Cardiac muscle cell (in vitro differentiated cells and primary cell): ENCODE measurements at places on chromosomes 6 and 20. TPM values are rescaled to one million over a fixed set of nuclear protein-coding genes. Genes with fewer than 3 reads are reported as not detected.

The APOM gene
- 2.5 and 3.5 TPM in 2 replicates for polyA plus RNA-seq

The ISM1 gene
- polyA plus RNA-seq = 0.59 TPM in 1 of 2 replicates, not detected in the other

The LAMA2 gene
- polyA plus RNA-seq = 13.4 and 20.3 TPM in 2 replicates

The BCAS1 gene
- 0.27 TPM in 1 of 2 replicates, not detected in the other for polyA plus RNA-seq

The ENPP4 gene
- polyA plus RNA-seq = 5.8 and 7.2 TPM in 2 replicates

The AKAP7 gene
- 9.1 and 14.3 TPM in 2 replicates for polyA plus RNA-seq

The TMEM244 gene
- not detected in 2 replicates for polyA plus RNA-seq

The HTR1B gene
- 0.97 and 2.8 TPM in 2 replicates for polyA plus RNA-seq

The CTAGE9 gene
- not detected in 2 replicates for polyA plus RNA-seq

The PCK1 gene
- 0.64 TPM in 1 of 2 replicates, not detected in the other for polyA plus RNA-seq

The TFAP2C gene
- not detected in 2 replicates for polyA plus RNA-seq

The EFCAB8 gene
- polyA plus RNA-seq = 0.54 TPM in 1 of 2 replicates, not detected in the other

The VARS1 gene
- 51.5 and 63.9 TPM in 2 replicates for polyA plus RNA-seq

The SIRPD gene
- not detected in 2 replicates for polyA plus RNA-seq

The KCNK16 gene
- not detected in 2 replicates for polyA plus RNA-seq

The ANKRD6 gene
- polyA plus RNA-seq = 10.3 and 16.0 TPM in 2 replicates

The NXT1 gene
- polyA plus RNA-seq = 29.1 and 34.2 TPM in 2 replicates

The WDR46 gene
- polyA plus RNA-seq = 46.3 and 70.4 TPM in 2 replicates

The MARCKS gene
- 193 and 195 TPM in 2 replicates for polyA plus RNA-seq

The LIN28B gene
- polyA plus RNA-seq = 6.8 and 7.3 TPM in 2 replicates

The RING1 gene
- polyA plus RNA-seq = 42.1 and 44.2 TPM in 2 replicates

The PTPRK gene
- polyA plus RNA-seq = 48.3 and 68.6 TPM in 2 replicates

The DOK5 gene
- 1.6 and 5.9 TPM in 2 replicates for polyA plus RNA-seq

The RIPOR2 gene
- 2.2 and 4.4 TPM in 2 replicates for polyA plus RNA-seq

The BTN3A1 gene
- polyA plus RNA-seq = 1.9 and 3.7 TPM in 2 replicates

The POU3F2 gene
- 0.12 and 0.32 TPM in 2 replicates for polyA plus RNA-seq

The ZNF334 gene
- polyA plus RNA-seq = 10.9 and 12.6 TPM in 2 replicates

The BPIFB4 gene
- not detected in 2 replicates for polyA plus RNA-seq

The ANGPT4 gene
- 0.15 TPM in 1 of 2 replicates, not detected in the other for polyA plus RNA-seq

The LAMA4 gene
- polyA plus RNA-seq = 162 and 244 TPM in 2 replicates

The CD93 gene
- 0.04 and 0.15 TPM in 2 replicates for polyA plus RNA-seq
